Right renal cortex interstitium (tissue), 3 donors: ENCODE measurements at places on chromosomes 4 and X. TPM values are rescaled to one million over a fixed set of nuclear protein-coding genes. Genes with fewer than 3 reads are reported as not detected.
A peak's percentile ranks its signal among the peaks of the same experiment; 100 is the strongest.

FGFR3 gene
- polyA plus RNA-seq: 73.9 TPM

ASMT gene
- not detected for polyA plus RNA-seq

GRIPAP1 gene
- 45.8 TPM for polyA plus RNA-seq

SSX2B gene
- not detected for polyA plus RNA-seq

SLC9B1 gene
- polyA plus RNA-seq: 4.1 TPM

GRCh38 chr4:120855307-120856001, 67.1 kb downstream of the PRDM5 start:
- DNase-seq: no peak

GRCh38 chrX:111035256-111035655, 60.7 kb upstream of the PAK3 start:
- DNase-seq: no peak

DNA sequence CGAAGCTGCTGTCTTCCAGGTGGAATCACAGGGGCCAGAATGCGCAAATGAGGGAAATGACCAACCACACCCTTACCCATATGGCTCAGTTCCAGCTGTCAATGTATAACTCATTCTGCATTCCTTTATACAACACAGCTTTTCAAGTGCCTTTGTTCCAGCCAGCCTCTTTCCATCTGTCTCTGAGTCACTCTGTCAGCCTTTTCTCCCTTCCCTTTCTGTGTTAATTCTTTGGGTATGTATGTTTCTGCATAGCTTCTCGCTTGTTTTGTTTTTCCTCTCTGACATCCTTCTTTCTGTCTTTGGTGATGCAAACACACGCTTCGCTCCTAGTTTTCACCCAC, 54.5 kb downstream of the RS1 start:
- DNase-seq: peak; percentile 15

DNA sequence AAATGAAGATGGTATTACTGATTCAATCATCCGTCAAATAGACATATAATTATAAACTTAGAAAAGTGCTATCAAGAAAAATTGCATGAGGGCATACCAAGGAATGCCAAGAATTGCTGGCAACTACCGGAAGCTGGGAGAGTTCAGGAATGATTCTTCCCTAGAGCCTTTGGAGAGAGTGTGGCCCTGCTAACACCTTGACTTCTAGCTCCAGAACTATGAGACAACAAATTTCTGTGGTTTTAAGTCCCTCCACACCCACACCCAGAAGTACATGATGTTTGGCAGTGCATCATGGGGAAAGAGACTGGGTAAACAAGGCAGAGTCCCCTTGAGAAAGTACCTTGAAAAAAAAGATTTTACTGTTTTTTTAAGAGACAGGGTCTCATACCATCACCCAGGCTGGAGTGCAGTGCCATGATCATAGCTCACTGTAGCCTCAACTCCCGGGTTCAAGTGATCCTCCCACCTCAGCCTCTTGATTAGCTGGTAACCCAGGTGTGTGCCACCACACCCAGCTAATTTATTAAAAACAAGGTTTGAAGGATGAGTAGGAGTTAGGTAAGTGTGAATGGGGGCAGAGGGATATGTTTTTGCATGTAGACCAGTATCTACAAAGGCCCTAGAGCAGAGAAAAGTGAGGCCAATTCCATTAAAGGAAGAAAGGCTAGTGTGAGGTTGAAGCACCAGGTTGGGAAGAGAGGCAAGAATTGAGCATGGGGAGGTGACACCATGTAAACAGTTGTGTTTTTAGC, 53.1 kb downstream of the GSX2 start:
- no peak for DNase-seq

DNA sequence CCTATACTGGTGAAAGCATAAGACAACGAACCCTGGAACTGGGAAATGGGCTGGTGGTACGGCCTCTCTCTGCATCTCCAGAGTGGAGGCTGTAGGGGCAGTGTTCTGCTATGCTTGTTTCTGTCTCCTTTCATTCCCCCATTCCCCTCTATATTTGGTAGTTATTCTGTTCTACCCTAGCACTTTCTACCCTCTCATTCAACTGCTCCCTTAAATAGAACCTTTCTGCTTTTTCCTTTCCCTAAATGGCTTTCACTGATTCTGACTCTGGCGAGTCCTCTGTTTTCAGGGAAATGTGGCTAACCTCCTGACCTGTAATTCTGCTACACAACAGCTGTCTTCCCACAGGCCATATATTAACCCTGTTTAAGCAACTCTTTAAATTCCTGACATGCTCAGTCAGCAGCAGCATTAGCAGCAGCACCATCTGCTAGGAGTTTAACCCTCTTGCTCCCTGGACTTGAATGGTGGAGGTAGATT, 94.2 kb downstream of the CXCL13 start:
- DNase-seq: peak; percentile 74
